Stimulated activated CD4-positive, alpha-beta T cell treated with anti-CD3 and anti-CD28 coated beads, Interleukin-4, amount 100 ng/mL, for 24 hours (primary cell): ENCODE measurements at places on chromosomes 11 and 22.
A peak's percentile ranks its signal among the peaks of the same experiment; 100 is the strongest.

GRCh38 chr11:70397336-70397982 is 870 bp upstream of the CTTN start:
- DNase-seq: no peak

DNA sequence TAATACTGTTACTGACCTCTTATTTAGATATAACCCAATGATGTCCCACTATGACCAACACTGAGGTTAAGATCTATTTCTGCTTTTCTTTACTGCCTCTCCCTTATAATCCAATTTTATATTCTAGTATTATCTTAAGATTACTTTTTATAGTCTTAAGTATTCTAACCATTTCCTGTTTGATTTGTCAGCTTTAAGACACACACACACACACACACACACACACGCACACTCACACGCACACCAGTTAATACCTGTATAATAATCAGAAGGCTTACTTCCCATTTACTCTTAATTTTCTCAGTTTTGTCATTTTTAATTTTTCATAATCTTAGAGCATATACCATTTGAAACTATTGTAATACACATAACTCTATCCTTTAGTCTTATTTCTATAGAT is 226.0 kb upstream of the C11orf87 start:
- no peak for DNase-seq

- DNase-seq: no peak
Measured at GRCh38 chr11:20310596-20311394, 52.7 kb upstream of the HTATIP2 start.

DNA sequence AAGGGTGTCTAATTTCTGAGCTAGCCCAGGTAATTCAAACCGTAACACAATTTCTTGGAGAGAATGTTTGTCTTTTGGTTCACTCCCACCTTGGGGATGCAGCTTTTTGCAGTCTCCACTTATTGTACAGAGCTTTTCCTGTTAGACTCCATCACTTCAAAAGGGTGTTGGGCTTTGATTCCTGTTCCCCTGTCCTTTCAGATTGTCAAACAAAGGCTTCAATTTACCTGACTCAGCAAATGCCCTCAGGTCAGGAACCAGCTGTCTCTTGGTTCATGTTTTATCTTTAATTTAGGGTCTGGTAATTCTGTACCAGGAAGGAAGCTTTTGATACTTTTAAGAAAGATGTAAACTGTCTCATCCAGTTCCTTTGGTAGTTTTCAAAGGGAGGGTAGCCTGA is 880.6 kb downstream of the NTM start:
- DNase-seq: no peak

GRCh38 chr11:127616158-127616557 is 615.6 kb upstream of the KIRREL3 start:
- no peak for DNase-seq

DNA sequence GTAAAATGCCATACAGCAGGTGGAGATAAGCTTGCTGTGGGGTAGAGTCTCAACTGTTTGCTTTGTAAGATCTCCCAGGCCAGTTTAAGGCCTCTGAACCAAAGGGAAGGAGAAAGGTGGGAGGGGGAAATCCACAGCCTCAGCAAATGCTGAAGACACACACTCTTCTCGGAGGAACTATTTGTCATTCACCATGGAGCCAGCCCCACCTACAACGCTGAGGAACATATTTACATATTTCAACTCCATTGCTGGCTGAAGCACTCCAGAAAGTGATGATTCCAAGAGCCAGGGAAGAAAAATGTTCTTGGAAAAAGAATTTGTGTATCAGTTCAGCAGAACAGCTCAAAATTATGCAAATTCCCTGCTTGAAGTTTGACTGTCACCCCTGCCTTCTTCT is 6.5 kb downstream of the TENM4 start:
- no peak for DNase-seq

GRCh38 chr22:19889951-19890350 is 35.3 kb upstream of the GNB1L start:
- DNase-seq: peak; percentile 30

DNA sequence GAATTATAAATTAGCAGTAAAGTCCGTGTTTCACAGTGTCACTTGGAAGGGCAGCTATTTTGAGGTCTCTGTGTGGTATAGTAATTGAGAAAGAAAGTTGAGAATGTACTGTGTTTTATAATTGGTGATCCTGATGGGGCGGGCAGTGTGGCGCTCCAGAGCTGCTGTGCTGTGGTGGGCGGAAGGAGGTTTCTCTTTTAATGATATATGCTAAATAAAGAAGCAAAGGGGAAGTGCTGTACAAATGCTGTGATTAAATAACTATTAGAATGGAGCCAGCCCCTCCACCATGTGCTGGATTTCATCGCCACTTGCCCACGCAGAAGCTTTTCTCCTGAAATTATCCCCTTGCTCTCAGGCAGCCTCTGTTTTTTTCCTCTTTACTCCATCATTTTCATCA is 24.6 kb downstream of the ATXN10 start:
- no peak for DNase-seq

DNA sequence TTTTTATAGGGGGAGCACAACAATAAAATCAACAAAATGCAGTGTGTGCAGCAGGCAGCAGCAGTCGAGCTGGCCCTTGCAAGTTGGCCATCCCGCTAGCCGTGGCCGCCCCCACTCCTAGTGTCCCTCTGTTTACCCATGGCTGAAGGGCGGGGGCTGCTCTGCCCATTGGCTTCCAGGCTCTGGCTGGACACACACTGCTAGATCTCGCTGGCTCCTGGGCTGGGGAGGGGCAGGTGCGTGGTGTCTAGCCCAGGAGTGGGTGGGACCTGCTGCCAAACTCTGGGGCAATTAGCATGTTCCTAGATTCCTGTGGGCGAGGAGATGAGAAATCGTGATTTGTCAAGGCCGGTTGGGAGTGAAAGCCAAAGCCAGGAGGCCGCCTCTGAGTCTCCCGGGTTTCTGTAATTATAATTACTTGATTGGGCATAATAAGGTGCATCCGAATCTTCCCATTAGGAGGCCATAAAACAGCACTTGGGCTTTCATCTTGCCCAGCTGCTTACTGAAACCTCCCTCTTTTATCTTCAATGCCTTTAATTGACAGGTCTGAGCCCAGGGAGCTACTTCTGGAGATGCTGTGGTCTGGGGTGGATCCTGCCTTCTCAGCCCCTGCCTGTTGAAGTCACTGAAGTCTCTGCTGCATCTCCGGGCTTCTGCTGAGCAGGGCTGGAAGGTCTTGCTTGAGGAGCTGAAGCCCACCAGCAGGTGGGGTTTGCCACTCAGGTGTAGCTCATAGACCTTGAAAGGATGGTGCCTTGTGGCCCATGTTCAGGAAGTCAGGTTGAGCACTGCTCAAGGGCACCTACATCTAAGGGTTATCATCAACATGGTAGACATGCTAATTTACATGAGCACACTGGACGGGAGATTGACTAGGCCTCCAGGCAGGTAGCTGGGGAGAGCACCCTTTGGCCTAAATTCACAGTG is 44.5 kb upstream of the DKK3 start:
- peak; percentile 15 for DNase-seq

DNA sequence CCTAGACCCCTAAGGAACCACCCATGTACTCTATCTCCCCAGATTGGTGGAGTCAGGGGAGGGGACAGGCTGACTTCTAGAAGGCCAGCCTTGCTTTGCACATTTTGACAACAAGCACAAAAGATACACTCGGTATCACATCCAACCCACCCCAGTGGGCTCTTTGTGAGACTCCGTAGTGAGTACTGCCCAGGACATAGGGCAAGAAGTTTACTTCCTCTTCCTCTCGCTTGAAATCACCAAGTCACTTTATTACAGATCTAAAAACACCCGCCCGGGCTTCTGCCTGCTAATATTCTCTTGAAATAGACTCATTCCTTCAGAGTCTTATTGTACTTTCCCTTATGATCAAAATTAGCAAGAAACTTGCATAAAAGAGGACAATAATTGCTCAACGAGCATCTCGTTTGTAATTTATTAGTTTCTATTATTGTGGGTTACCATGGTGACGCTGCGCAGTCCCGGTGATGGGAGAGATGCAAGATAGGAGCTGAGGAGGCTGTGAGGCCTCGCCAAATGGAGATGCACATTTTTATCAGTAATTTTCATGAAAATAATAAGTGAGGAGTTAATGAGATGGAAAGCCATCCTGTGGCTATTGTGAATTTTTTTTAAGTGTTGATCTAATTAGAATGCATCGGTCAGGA is 96.9 kb downstream of the FEZ1 start:
- DNase-seq: no peak

- no peak for DNase-seq
Measured at GRCh38 chr11:122046846-122047245, 69.2 kb downstream of the BLID start.

DNA sequence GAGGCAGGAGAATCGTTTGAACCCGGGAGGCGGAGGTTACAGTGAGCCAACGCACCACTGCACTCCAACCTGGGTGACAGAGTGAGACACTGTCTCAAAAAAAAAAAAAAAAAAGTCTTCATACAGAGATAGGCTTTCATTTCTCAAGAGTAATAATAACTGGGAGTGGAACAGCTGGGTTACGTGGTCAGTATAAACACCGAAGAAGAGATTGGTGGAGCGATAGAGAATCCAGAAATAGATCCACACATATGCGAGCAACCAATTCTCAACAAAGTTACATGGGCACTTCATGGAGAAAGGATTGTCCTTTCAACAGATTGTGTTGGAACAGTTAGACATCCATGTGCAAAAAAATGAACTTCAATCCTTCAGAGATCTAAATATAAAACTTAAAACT is 24.6 kb downstream of the ZBED4 start:
- DNase-seq: no peak

DNA sequence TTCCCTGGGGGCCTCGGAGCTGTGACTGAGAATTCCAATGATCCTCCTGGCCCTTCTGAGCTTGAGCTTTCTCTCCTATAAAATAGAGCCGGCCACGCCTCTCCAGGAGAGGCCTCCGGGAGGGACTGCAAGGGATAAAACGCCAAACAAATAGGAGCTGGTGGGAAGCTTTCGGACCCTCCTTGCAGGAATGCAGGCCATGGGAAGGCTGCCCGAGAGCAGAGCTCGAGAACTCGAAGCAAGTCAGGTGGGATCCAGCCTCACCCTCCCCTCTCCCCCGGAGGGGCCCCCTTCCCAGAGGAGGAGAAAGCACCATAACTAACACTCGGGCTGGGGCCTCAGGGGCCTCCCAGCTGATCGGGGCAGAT is 34.6 kb downstream of the FLRT1 start:
- no peak for DNase-seq

GRCh38 chr22:37365950-37366349 is 61.3 kb downstream of the ELFN2 start:
- DNase-seq: no peak

- no peak for DNase-seq
Measured at GRCh38 chr11:73288192-73288872, 16.2 kb downstream of the P2RY6 start.

- DNase-seq: no peak
Measured at GRCh38 chr11:79507706-79508105, 66.9 kb upstream of the TENM4 start.

- DNase-seq: no peak
Measured at GRCh38 chr11:9385327-9385899, 961 bp downstream of the IPO7 start.

DNA sequence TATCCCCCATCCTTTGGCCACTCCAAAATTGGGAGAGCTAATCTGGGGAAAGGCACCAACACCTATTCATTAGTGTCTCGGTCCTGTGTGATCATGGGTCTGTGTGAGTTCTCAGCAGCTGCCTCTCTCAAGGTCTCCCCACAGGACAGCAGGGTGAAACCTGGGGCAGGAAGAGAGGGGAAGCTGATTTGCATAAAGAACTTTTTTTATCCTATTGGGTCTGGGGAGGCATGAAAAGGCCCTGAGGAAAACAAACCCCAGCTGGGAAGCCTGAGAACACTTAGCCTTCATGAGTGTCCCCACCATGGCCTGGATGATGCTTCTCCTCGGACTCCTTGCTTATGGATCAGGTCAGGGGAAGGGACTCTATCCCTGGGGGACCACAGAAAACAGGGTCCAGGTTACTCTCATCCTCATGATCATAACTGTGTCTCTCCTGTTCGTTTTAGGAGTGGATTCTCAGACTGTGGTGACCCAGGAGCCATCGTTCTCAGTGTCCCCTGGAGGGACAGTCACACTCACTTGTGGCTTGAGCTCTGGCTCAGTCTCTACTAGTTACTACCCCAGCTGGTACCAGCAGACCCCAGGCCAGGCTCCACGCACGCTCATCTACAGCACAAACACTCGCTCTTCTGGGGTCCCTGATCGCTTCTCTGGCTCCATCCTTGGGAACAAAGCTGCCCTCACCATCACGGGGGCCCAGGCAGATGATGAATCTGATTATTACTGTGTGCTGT is 116.0 kb upstream of the TOP3B start:
- no peak for DNase-seq

DNA sequence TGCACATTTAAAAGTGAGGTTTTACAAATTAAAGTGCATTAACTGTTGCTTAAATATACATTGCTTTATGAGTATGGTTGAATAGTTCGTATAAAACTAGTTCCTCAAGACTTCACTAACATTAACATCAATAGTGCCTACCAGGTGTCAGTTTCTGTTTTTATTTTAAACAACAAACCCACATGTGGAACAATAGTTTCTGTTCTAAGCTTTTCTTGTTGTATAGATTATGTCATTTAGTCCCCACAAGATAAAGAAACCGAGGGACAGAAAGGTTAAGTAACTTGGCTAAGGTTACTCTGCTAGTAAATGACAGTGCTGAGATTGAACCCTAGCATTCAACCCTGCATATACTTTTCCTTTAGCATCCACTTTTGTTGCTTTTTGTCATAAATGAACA is 41.4 kb upstream of the ST14 start:
- DNase-seq: no peak

- no peak for DNase-seq
Measured at GRCh38 chr11:47916361-47916841, 64.0 kb upstream of the PTPRJ start.

DNA sequence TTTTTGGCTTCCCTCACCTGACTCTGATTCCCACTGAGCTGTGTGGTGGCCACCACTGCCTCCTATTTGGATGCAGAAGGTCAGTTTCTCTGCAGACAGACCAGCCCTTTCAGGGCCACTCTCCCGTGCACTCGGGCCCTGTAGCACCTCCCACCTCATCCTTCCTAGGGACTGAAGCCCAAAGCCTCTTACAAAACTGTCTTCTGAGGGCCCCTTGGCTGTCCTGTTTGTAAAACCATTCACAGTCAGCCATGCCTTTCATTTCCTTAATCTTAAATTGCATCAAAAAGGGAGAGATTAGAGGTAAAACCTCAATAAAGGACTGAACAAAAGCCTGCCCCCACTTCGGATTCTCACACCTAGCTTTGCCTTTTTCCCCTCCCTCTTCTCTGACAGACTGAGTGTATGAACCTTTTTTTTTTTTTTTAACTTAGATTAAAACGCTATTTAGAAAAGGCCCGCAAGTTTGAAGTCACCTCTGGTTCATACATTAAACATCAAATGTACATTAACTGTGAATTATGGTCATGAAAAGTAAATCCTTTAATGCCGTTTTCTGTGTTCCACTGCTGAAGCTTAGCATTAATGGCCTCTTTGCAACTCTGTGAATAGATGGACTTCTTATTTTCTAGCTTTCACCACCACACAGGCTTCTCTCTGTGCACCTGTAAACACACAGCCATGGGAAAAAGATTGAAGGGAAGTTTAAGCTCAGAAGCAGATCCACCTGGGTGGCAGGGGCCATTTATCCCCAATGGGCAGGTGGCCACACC is 247.2 kb upstream of the CADM1 start:
- no peak for DNase-seq
